Progenitor cell of endocrine pancreas (in vitro differentiated cells): ENCODE measurements at places on chromosomes 13 and 19. TPM values are rescaled to one million over a fixed set of nuclear protein-coding genes. Genes with fewer than 3 reads are reported as not detected.

- peak overlapping the region; percentile 70 for H3K4me3 ChIP-seq
- peaks cover 1% of the 10 kb centered on the region for H3K4me1 ChIP-seq
- peak; percentile 57 for DNase-seq
- no peaks in the 10 kb centered on the region for H3K36me3 ChIP-seq
These were observed 33.0 kb downstream of the GJA3 start for GRCh38 chr13:20127562-20128458.

GRCh38 chr13:32311188-32311897 lies 3.8 kb downstream of the ZAR1L start:
- DNase-seq, result no peak
- peaks cover 2% of the 10 kb centered on the region for H3K4me1 ChIP-seq
- no peaks in the 10 kb centered on the region for H3K27me3 ChIP-seq
- no peak overlapping the region for H3K27ac ChIP-seq

GRCh38 chr19:34228347-34228746 lies 26.0 kb upstream of the GARRE1 start:
- peaks cover 30% of the 10 kb centered on the region for H3K36me3 ChIP-seq
- no peaks in the 10 kb centered on the region for H3K4me1 ChIP-seq
- H3K27ac ChIP-seq, result no peak overlapping the region

GRCh38 chr13:51717786-51718398 lies 86.1 kb downstream of the DHRS12 start:
- H3K4me3 ChIP-seq, result no peak overlapping the region
- H3K4me1 ChIP-seq, result peaks cover 3% of the 10 kb centered on the region
- DNase-seq, result no peak
- peaks cover 3% of the 10 kb centered on the region for H3K36me3 ChIP-seq
- H3K27me3 ChIP-seq, result no peaks in the 10 kb centered on the region

DNA sequence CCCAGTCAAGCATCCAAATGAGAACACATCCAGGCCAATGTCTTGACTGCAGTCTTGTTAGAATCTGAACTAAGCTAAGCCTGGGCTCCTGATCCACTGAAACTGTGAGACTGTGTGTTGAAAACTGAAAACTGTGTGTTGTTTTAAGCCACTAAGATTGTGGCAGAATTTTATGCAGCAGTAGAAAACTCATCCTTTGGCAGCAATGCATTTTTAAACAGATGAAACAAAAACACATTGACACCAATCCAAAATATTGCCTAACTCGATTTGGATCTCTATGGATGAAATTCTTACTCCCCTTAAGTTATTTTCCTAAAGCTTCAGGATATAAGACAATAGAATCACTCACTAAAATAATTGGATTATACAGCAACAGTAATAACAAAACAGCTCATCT lies 202.3 kb upstream of the KLF12 start:
- H3K36me3 ChIP-seq, result no peaks in the 10 kb centered on the region
- H3K4me3 ChIP-seq, result no peak overlapping the region
- DNase-seq, result no peak
- H3K4me1 ChIP-seq, result no peaks in the 10 kb centered on the region

DNA sequence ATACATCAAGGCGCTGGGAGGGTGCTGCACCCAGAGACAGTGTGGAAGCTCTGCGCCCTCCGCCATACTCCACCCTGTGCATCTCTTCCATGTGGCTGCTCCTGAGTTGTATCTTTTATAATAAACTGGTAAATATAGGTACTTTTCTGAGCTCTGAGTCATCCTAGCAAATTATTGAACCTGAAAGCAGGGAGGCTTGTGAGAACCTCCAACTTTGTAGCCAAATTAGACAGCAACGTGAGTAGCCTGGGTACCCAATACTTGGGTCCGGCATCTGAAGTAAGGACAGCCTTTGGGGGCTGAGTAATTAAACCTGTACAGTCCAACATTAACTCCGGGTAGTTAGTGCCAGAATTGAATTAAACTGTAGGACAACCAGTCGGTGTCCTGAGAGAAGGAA lies 57.4 kb downstream of the RUBCNL start:
- H3K4me1 ChIP-seq, result no peaks in the 10 kb centered on the region
- H3K4me3 ChIP-seq, result no peak overlapping the region
- DNase-seq, result no peak
- no peak overlapping the region for H3K27ac ChIP-seq
- peaks cover 13% of the 10 kb centered on the region for H3K27me3 ChIP-seq

DNA sequence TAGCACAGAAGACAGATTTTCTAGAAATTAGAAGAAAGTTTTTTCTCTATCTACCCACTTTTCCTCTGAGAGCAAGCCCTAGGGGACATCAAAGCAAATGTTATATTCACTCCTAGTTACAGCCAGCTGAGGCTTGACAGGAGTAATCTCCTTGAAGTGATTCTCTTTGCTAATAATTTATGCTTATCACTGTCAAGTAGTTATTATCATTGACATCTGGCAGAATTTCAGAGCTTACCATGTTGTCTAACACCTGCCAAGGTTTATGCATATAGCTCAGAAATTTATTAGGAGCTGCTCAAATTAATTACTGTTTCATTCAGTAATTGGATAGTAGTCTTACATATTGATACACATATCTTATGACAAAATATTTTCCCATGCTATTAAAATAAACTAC lies 465.9 kb upstream of the ATXN8OS start:
- H3K27ac ChIP-seq, result no peak overlapping the region
- H3K27me3 ChIP-seq, result no peaks in the 10 kb centered on the region
- H3K4me3 ChIP-seq, result no peak overlapping the region
- no peak for DNase-seq

RGL3 gene
- 266 and 284 TPM in 2 replicates for total RNA-seq

COX7A1 gene
- total RNA-seq, result not detected in 2 replicates

ZNF841 gene
- total RNA-seq, result 30.4 and 30.7 TPM in 2 replicates

AMER2 gene
- total RNA-seq, result 0.05 and 0.07 TPM in 2 replicates
